ENCODE measurements at places on chromosomes 7 and 10.
A peak's percentile ranks its signal among the peaks of the same experiment; 100 is the strongest.

GRCh38 chr10:13971601-13972475 is 358.9 kb downstream of the FRMD4A start:
- DNase-seq, result no peak

- DNase-seq, result no peak
These were observed 37.2 kb downstream of the HTRA1 start for GRCh38 chr10:122498521-122498920.

GRCh38 chr7:148882192-148882591 is 1.9 kb downstream of the EZH2 start:
- peak; percentile 11 for DNase-seq

DNA sequence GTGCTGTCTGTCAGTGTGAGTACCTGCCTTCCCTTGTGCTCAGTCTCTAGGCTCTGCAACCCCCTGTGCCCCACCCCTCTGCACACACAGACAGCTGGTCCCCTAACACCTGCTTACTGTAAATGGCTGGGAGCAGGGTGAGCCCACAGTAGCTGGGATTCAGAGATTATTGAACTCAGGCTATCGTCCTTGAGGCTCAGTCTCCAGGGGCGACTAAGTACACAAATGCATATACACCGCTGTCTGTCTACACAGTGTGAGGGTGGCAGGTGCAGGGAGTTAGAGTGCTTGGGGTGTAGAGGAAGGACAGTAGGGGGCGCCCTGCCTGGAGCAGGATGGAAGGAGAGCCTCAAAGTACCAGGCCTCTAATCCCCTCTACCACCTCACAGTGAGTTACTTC is 12.9 kb downstream of the UPP1 start:
- peak; percentile 24 for DNase-seq

- no peak for DNase-seq
These were observed 75.3 kb downstream of the CALN1 start for GRCh38 chr7:72336632-72337389.

All from CD4-positive, alpha-beta T cell treated with Interleukin-2 at 100 ng/mL for 4 hours (primary cell).